ENCODE measurements at places on chromosomes 12 and 14.

DNA sequence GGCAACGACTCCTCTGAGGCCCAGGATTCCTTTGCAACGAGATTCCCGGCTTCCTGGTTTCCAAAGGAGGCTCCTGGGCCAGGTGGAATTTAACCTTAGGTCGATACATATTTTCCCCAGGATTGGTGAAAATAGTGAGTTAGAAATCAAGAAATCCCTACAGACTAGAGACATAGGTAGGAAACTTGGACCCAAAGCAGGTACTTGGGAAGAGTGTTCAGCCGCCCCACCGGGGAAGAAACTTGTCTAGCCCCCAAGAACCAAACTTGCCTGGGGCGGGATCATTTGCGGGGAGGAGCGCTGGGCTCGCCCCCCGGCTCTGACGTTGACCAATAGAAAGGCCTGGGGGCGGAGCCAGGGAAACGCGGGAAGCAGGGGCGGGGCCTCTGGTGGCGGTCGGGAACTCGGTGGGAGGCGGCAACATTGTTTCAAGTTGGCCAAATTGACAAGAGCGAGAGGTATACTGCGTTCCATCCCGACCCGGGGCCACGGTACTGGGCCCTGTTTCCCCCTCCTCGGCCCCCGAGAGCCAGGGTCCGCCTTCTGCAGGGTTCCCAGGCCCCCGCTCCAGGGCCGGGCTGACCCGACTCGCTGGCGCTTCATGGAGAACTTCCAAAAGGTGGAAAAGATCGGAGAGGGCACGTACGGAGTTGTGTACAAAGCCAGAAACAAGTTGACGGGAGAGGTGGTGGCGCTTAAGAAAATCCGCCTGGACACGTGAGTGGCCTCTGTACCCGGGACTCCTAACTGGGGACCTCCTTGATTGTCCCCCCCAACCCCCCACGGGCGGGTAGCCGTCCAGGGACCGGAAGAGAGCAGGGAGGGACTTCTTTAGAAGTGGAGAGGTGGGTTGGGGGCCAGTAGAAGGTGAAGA lies at the start of gene CDK2:
CDK2 (plus strand) TSS at position 423 of the 874 bp plus-strand sequence; CDS start at position 602, 179 bp downstream.
- peak; percentile 87 for DNase-seq

GRCh38 chr12:52667509-52667908 lies 12.7 kb downstream of the KRT1 start:
- DNase-seq, result no peak

- DNase-seq, result no peak
Measured at GRCh38 chr12:38880288-38880687, 25.1 kb downstream of the CPNE8 start.

GRCh38 chr14:73027984-73028383 lies 1.1 kb upstream of the ZFYVE1 start:
- DNase-seq, result no peak

- no peak for DNase-seq
Measured at GRCh38 chr12:56537546-56537945, 15.9 kb downstream of the RBMS2 start.

DNA sequence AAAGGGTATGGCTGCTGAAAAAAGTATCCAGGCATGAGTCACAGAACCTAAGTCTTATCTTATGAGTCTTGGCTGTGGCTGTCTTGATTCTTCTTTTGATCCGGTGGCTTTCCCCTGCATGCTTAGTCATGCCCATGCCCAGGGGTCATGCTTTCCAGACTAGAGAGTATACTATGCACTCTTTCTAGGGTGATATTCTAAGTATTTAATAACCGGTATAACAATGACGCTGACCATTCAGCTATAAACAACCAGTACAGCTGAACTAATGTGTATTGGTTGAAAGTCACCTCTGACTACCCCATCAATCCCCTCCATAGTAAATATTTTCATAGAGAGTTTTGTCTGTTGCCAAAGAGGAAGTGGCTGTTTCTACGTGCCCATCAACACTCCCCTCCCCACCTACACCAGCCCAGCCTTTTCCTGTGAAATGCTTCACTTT lies 34.7 kb upstream of the NRXN3 start:
- DNase-seq, result no peak

- DNase-seq, result no peak
Measured at GRCh38 chr12:4099276-4099675, 174.3 kb upstream of the CCND2 start.

DNA sequence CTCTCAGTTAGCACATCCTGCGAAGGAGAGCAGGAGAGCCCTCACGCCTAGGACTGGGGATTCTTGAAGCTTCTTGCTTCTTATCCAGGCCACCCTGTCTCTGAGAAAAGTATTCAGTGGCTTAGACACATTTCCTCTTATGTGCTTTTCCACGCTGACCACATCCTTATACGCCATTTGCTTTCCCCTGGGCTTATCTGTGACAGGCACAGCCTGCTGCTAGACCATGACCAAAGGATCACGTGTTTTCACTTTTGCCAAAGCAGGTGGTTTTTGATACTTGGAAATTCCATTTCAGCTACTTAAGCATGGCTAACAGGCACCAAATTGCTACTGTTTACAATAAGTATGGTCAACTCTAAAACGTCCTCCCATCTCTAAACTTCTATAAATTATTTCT lies 587.4 kb downstream of the AACS start:
- DNase-seq, result no peak

GRCh38 chr12:14886271-14886670 lies 617 bp upstream of the MGP start:
- DNase-seq, result no peak
